ENCODE measurements at places on chromosomes 16 and 17.
A peak's percentile ranks its signal among the peaks of the same experiment; 100 is the strongest.

- no peak overlapping the region for H3K27ac ChIP-seq
- peaks cover 9% of the 10 kb centered on the region for H3K27me3 ChIP-seq
- DNase-seq: peak; percentile 75
- no peaks in the 10 kb centered on the region for H3K36me3 ChIP-seq
- no peaks in the 10 kb centered on the region for H3K4me1 ChIP-seq
- H3K4me3 ChIP-seq: no peak overlapping the region
These were observed 34.4 kb upstream of the PRKCB start for GRCh38 chr16:23801378-23801777.

GRCh38 chr17:50060951-50061712 lies 5.2 kb downstream of the ITGA3 start:
- H3K4me3 ChIP-seq: no peak overlapping the region
- H3K27me3 ChIP-seq: peaks cover 33% of the 10 kb centered on the region
- no peak for DNase-seq
- peaks cover 23% of the 10 kb centered on the region for H3K4me1 ChIP-seq

- peak overlapping the region; percentile 98 for H3K27ac ChIP-seq
- H3K27me3 ChIP-seq: no peaks in the 10 kb centered on the region
- H3K4me1 ChIP-seq: peaks cover 73% of the 10 kb centered on the region
- DNase-seq: no peak
These were observed 44.0 kb downstream of the ANKRD11 start for GRCh38 chr16:89446136-89446974.

GRCh38 chr17:48543107-48543853 lies 1.6 kb downstream of the HOXB2 start:
- H3K27me3 ChIP-seq: peaks cover 61% of the 10 kb centered on the region
- peaks cover 18% of the 10 kb centered on the region for H3K36me3 ChIP-seq
- no peak for DNase-seq
- peak overlapping the region; percentile 98 for H3K4me3 ChIP-seq

DNA sequence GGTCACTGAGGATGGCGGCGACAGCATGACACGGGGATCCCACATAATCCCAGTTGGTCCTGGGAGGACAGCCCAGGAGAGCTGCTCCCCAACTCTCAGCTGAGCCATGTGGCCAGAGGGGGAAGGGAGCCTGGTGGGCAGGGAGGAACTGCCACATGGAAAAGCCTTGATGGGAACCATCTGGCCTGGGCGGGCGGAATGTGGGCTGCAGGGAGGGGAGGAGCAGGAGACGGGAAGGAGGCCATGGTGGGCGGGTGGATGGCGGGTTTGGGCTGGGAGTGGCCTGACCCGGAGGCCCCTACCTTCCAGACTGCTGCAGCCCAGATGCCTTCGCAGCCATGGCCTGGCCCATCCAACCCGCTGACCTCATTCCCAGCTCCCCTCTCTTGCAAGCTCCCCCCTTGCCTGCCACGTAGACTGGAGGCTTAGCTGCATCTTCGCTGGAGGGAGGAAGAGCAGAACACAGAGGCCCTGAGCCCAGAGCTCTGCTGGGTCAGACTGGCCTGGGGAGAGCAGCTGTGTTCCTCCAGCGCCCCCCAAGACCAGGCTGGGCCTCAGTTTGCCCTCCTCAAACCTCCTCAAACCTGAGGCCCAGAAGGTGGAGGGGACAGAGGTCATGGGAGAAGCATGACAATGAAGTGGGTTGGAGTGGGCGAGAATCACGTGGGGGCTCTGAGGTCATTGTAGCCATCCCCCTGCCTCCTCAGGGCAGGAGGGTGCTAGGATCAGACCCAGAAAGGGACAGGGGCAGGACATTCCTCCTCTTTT lies 8.2 kb upstream of the COL1A1 start:
- no peaks in the 10 kb centered on the region for H3K36me3 ChIP-seq
- peak overlapping the region; percentile 85 for H3K27ac ChIP-seq
- H3K27me3 ChIP-seq: peaks cover 35% of the 10 kb centered on the region
- peaks cover 74% of the 10 kb centered on the region for H3K4me1 ChIP-seq

DNA sequence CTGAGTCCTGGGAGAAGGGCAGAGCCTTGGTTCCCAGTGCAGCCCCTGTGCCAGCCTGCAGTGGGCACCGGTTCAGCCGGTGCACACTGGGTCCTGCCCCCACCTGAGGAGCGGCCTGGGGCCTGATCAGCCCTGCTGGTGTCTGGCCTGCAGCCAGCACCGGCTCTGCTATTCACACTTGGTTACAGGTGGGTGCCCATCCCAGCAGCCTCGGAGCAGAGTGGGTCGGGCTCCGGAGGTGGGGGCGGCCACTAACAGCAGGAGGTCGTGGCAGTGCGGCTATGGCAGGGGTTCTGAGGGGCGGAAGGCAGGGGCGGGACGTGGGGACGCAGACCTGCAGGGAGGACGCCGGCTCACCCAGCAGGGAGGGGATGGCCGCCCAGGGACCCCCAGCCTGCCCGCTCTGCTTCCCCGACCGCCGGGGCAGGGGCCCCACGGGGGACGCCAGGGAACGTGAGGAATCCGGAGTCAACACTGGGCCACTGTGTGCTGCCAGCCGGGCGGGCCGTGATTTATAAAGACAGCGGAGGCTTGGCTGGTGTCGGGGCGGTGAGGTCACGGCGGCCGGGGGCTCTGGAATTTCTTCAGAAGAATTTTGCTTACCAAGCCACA lies 20.3 kb downstream of the METRNL start:
- H3K36me3 ChIP-seq: no peaks in the 10 kb centered on the region
- no peak for DNase-seq
- peak overlapping the region; percentile 82 for H3K4me3 ChIP-seq
- peaks cover 11% of the 10 kb centered on the region for H3K4me1 ChIP-seq
- H3K27me3 ChIP-seq: no peaks in the 10 kb centered on the region
- peak overlapping the region; percentile 91 for H3K27ac ChIP-seq

GRCh38 chr16:80803339-80804055 lies 901 bp downstream of the CDYL2 start:
- no peak overlapping the region for H3K27ac ChIP-seq
- H3K4me1 ChIP-seq: no peaks in the 10 kb centered on the region
- H3K4me3 ChIP-seq: peak overlapping the region; percentile 85

DNA sequence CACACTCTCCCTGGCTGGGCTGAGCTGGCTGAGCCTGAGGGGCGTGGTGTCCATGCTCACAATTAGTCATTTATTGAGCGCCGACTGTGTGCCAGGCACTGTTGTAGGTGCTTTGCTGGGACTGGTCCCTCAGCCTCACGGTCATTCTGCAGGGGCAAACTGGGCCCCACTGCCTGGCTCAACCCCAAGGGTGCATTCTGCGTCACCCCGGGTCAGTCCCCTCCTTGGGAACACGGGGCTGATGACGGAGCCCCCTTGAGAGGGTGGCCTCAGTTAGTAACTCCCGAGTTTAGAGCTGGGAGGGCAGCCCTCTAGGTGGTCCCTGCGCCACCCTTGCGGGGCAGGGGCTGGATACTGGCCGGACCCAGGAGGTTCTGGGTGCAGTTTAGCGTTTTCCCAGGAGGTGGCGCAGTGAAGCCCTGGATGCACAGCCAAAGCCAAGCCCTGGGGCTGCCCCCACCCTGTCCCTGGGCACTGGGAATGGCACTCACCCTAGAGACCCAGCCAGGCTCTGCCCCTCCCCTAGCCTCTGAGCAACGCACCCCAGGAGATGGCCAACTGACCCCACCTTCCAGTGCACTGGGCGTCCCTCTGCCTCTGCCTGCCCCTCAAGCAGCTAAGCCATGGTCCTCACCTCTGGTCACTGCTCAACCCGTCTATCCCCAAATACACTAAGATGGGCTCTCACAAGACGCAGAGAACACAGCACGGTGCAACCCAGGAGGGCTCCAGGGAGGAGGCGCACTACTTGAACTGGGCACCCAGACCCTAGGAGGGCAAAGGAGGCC lies 243.2 kb upstream of the GSE1 start:
- no peak for DNase-seq
- H3K27me3 ChIP-seq: no peaks in the 10 kb centered on the region
- H3K4me3 ChIP-seq: no peak overlapping the region
- H3K27ac ChIP-seq: no peak overlapping the region

DNA sequence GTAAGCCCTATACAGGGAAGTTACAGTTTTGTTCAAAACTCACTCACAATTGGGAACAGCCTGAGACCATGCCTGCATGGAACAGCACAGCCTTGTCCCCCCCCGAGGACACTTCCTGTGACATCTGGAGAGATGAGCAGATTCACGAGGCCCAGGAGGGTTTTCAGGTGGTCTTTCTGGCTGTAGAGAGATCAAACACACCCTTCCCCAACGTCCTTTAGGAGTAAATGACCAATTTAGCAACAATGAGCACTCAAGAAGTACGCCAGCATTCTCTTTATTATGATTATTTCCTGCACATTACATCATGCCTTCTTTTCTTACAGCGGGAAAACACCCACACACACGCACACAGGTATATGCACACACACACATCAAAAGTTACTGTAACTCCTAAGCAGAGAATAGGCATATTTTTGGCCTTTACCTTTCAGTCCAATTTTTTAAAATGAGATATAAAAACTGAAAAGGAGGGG lies 39.0 kb downstream of the ADCY9 start:
- H3K4me3 ChIP-seq: no peak overlapping the region
- H3K27me3 ChIP-seq: no peaks in the 10 kb centered on the region
- peaks cover 13% of the 10 kb centered on the region for H3K4me1 ChIP-seq
- DNase-seq: no peak

DNA sequence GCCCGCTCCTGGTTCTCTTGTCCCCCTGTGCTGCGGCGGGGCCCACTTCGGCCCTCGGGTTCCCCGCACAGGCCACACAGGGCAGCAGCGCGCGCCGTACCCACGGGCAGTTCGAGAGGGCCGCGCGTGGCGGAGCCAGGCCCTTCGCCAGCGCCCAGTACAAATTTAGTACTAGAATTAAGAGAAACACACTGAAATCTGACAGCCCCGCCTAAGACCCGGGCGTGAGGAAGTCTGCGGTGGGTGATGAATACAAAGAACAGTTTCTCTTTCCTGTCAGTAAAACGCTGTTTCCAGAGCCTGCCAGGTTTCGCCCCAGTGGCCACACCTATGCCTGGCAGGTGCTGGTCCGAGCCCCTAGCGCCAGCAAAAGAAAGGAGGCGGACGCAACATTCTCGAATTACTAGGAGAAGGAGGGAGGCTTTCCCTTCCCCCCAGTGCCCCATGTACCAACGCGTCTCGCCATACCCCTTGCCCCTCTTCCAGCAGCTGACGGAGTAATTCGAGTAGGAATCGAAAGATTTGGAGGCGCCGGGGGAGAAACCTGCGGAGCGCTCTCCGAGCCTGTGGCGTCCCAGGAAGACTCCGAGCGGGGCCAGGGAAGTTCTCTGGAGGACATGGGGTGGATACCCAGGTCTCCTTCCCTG lies 591 bp upstream of the SLFN5 start:
- H3K36me3 ChIP-seq: peaks cover 7% of the 10 kb centered on the region
- H3K27me3 ChIP-seq: peaks cover 5% of the 10 kb centered on the region
- peaks cover 27% of the 10 kb centered on the region for H3K4me1 ChIP-seq
- peak; percentile 72 for DNase-seq

GRCh38 chr17:50636804-50637195 lies 2.1 kb downstream of the ABCC3 start:
- no peaks in the 10 kb centered on the region for H3K36me3 ChIP-seq
- H3K27ac ChIP-seq: no peak overlapping the region
- peaks cover 26% of the 10 kb centered on the region for H3K4me1 ChIP-seq
- DNase-seq: no peak
- H3K4me3 ChIP-seq: peak overlapping the region; percentile 10
- peaks cover 61% of the 10 kb centered on the region for H3K27me3 ChIP-seq

GRCh38 chr16:56448005-56448404 lies 3.1 kb downstream of the NUDT21 start:
- no peaks in the 10 kb centered on the region for H3K27me3 ChIP-seq
- DNase-seq: no peak
- peak overlapping the region; percentile 13 for H3K4me3 ChIP-seq
- H3K27ac ChIP-seq: no peak overlapping the region
- peaks cover 22% of the 10 kb centered on the region for H3K4me1 ChIP-seq

DNA sequence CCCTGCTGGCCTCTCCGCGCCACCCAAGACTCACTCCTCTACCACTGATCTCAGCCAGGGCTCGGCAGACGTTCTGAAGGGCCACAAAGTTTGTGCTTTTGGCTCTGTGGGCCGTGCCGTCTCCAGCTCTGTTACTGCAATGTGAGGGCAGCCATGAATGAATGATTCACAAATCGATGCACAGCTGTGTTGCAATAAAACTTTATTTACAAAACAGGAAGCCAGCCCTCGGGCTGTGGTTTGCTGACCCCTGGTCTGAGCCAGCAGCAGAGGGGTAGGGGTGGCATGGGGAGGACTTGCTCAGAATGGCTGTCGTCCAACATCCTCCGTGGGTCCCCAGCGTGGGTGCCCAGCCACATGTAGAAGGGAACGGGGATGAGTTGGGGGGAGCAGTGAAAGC lies 63.0 kb upstream of the PVALEF start:
- H3K36me3 ChIP-seq: no peaks in the 10 kb centered on the region
- no peaks in the 10 kb centered on the region for H3K27me3 ChIP-seq
- H3K4me3 ChIP-seq: no peak overlapping the region
- H3K27ac ChIP-seq: no peak overlapping the region

DNA sequence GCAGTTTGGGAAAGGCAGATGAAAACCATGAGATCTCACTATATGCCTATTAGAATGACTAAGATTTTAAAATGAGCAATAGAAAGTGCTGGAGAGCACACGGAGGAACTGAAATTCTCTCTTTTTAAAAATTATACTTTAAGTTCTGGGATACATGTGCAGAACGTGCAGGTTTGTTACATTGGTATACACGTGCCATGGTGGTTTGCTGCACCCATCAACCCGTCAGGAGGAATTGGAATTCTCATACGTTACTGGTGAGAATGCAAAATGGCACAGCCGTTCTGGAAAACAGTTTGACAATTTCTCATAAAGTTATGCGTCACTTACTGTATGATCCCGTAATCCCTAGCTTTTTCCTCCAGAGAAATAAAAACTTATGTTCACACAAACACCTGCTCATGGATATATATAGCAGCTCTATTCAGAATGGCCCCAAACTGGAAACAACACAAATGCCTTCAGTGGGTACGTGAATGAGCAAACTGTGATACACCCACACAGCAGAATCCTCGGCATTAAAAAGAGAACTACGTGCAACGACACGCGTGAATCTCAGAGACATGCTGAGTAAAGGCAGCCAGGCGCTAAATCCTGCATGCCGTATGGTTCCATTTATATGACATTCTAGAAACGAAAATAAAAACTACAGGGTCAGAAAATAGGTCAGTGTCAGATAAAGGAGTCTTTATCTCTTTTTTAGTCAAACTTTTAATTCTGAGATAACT lies 11.8 kb downstream of the PIK3R6 start:
- no peak for DNase-seq
- no peak overlapping the region for H3K4me3 ChIP-seq
- no peaks in the 10 kb centered on the region for H3K36me3 ChIP-seq

DNA sequence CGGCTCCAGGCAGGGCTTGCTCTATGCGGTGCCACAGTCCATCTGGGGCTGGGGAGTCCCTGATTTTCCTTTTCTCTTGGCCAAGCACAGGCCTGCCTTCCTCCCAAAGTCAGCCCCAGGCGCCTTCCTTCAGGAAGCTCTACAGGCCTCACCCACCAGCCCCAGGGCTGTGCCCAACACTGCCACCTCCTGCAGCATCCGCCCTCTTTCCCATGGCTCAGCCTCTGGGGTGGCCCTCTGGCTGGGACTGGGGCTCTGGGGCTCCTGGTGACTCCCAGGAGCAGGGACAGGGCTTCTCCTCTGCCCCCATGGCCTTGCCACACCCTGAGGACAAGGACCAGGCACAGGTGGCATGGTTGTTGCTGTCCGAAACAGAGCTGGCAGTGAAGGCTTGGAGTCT lies 817 bp downstream of the ITGB4 start:
- H3K4me3 ChIP-seq: peak overlapping the region; percentile 74
- no peak for DNase-seq
- peaks cover 40% of the 10 kb centered on the region for H3K27me3 ChIP-seq
- H3K27ac ChIP-seq: peak overlapping the region; percentile 83

GRCh38 chr16:13063457-13063856 lies 162.1 kb downstream of the SHISA9 start:
- DNase-seq: no peak
- H3K4me3 ChIP-seq: no peak overlapping the region

Data from type B pancreatic cell (in vitro differentiated cells).